ENCODE measurements at places on chromosomes 2 and 18. TPM values are rescaled to one million over a fixed set of nuclear protein-coding genes. Genes with fewer than 3 reads are reported as not detected.

The KCNIP3 gene
- not detected for total RNA-seq

The TMEM127 gene
- total RNA-seq = 32.7 TPM

The ASTL gene
- total RNA-seq = 1.9 TPM

The SP9 gene
- total RNA-seq = not detected

The TBR1 gene
- 0.05 TPM for total RNA-seq

The L3MBTL4 gene
- 0.05 TPM for total RNA-seq

The KIF3C gene
- 12.4 TPM for total RNA-seq

The TXNDC2 gene
- not detected for total RNA-seq

The MYL12B gene
- 313 TPM for total RNA-seq

The RGPD4 gene
- total RNA-seq = 0.35 TPM

The IL36RN gene
- not detected for total RNA-seq
